ENCODE measurements at places on chromosomes 3 and 15. TPM values are rescaled to one million over a fixed set of nuclear protein-coding genes. Genes with fewer than 3 reads are reported as not detected.

GRCh38 chr3:47850564-47851410 is 47.8 kb downstream of the DHX30 start:
- H3K4me3 ChIP-seq: no peak overlapping the region
- peaks cover 70% of the 10 kb centered on the region for H3K36me3 ChIP-seq
- no peaks in the 10 kb centered on the region for H3K4me1 ChIP-seq
- no peak for DNase-seq
- no peak overlapping the region for H3K27ac ChIP-seq

Gene PIF1
- total RNA-seq: not detected

DNA sequence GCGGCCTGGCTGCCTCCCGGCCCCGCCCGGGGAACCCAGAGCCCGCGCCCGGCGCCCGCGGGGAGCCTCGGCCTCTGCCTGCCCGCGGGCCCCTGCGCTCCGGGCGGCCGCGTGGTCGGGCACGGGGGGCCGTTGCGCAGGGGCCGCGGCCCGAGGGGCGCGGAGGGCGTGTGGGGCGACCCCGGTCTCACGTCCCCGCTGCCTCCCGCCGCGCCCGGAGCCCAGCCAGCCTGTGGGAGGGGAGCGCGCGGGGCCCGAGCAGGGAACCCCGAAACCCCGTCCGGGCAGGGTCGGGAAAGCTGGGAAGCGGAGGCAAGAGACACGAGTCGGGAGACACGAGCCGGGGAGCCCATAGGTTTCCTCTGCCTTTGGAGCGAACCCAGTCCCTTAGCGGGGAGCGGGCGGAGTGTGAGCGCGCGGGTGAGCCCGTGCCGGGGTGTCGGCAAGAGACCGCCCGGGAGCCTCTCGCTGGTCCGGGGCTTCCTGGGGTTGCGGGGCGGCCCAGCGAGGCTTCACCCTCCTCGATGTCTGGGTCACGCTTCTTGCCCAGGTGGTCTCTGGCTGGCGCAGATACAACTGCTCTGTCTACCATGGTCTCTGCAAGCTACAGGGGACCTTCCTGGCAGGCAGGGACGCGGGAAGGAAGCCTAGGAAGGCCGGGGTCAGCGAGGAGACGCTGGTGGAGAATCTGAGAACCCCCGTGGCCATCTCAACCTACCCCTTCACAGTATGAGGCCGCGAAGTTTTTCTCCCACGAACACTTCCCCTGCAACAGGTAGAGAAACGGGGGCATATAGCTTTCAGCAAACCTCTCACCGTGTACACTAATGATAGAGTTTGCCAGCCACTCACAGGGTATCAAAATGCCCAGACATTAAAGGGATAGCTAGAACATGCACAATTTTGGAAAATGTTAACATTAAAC is 586 bp downstream of the LRRK1 start:
- H3K36me3 ChIP-seq: no peaks in the 10 kb centered on the region
- no peak overlapping the region for H3K27ac ChIP-seq
- peak; percentile 22 for DNase-seq
- H3K4me1 ChIP-seq: peaks cover 9% of the 10 kb centered on the region
- no peaks in the 10 kb centered on the region for H3K27me3 ChIP-seq

GRCh38 chr3:125351814-125352456 is 23.2 kb downstream of the ZNF148 start:
- H3K36me3 ChIP-seq: no peaks in the 10 kb centered on the region
- DNase-seq: no peak
- no peak overlapping the region for H3K4me3 ChIP-seq
- H3K27me3 ChIP-seq: no peaks in the 10 kb centered on the region

Gene PRICKLE2
- total RNA-seq: 45.5 TPM

DNA sequence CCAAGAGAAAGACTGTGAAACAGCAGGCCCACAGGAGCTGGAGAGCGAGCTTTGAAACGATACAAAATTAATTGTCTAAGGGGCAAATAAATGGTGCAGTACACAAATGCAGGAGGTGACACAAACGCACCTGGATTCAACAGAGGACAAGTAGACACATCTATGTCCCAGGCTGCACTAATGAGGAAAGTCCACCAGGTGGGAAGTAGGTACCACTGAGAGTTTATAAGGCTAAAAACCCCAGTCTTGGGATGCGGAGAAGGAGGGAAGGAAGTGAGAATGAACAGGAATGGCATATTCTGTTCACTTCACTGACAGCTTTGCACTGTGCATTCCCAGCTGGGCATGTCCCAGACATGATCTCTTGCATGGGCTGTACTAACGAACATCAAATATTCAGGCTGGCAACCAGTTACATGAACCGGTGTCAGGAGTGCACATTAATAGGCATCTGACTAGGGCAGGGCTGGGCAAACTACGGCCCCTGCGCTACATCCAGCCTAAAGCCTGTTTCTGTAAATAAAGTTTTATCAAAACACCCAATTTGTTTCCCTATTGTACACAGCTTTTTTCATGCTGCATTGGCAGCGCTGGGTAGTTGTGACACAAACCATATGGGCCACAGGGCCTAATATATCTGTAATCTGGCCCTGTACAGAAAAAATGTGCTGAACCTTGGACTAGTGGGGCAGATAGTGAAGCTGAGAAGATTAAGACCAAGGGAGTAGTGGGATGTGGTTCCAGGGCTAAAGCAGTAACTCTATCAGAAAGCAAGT is 107.0 kb downstream of the IGF2BP2 start:
- no peak overlapping the region for H3K27ac ChIP-seq
- no peaks in the 10 kb centered on the region for H3K36me3 ChIP-seq
- no peak for DNase-seq
- H3K4me1 ChIP-seq: no peaks in the 10 kb centered on the region
- H3K4me3 ChIP-seq: no peak overlapping the region

GRCh38 chr3:186683979-186684378 is 18.2 kb downstream of the HRG start:
- no peaks in the 10 kb centered on the region for H3K27me3 ChIP-seq
- H3K27ac ChIP-seq: no peak overlapping the region
- H3K4me3 ChIP-seq: no peak overlapping the region
- DNase-seq: no peak

DNA sequence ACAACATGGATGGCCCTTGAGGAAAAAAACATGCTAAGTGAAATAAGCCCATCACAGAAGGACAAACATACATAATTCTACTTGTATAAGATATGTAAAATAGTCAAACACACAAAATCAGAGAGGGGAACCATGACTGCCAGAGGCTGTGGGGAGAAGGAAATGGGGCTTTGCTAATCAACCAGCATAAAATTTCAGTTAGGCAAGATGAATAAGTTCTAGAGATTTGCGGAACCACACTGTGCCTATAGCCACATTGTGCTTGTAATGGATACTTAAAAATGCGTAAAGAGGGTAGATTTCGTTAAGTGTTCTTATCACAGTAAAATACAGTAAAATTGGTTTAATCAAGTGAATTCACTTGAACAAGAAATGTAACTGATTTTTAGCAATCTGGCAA is 33.7 kb upstream of the SPTBN5 start:
- H3K36me3 ChIP-seq: no peaks in the 10 kb centered on the region
- peak overlapping the region; percentile 64 for H3K27ac ChIP-seq
- H3K4me3 ChIP-seq: no peak overlapping the region
- H3K27me3 ChIP-seq: no peaks in the 10 kb centered on the region
- no peak for DNase-seq

DNA sequence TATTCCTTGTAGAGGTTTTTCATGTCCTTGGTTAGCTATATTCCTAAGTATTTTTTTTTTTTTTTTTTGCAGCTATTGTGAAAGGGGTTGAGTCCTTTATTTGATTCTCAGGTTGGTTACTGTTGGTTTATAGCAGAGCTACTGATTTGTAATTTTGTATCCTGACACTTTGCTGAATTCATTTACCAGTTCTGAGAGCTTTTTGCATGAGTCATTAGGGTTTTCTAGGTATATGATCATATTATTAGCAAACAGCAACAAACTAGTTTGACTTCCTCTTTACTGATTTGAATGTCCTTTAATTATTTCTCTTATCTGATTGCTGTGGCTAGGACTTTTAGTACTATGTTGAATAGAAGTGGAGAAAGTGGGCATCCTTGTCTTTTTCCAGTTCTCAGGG is 737.4 kb downstream of the ZNF385D start:
- H3K36me3 ChIP-seq: no peaks in the 10 kb centered on the region
- no peak for DNase-seq
- H3K4me3 ChIP-seq: no peak overlapping the region
- H3K27ac ChIP-seq: no peak overlapping the region
- H3K27me3 ChIP-seq: no peaks in the 10 kb centered on the region
- no peaks in the 10 kb centered on the region for H3K4me1 ChIP-seq

Gene ADCY5
- 1.6 TPM for total RNA-seq

DNA sequence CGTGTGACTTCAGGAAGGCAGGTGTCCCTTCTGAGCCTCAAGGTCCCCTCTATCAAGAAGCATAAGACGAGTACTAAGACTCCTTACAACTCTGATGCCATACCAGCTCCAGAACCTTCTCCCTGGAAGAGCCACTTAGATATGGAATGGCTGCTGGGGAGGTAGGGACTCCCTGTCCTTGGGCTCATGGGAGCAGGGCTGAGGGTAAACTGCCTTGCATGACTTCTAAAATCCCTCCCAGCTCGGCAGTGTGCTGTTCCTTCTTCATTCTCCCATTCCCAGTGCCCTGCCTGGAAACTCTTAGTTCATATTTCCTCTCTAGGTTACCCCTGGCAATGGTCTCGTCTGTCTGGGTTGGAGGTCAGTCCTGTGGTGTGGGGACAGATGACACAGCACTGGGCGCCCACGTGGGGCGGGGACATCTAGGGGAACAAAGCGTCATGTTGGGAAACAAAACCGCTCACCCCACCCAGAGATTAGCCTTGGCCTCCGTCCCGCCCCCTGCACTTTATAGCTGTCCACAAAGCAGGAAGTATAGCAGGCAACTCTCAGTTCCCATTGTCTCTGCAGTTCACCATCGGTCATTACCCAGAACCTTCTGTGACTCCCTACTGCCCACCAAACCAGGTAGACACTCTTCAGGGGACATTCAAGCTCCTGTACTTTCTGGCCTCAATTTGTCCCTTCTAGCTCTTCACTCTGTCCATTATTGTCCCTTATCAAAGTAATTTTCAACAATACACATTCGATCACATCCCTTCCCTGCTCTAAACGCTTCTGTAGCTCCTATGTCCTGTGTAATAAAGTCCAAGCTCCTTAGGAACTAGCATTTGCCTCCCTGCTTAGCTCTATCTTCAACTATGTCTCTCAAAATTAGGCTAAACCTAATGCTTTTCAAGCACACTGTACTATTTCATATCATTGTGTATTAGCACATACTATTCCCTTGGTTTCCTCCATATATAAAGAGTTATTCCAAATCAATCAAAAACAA is 73.8 kb downstream of the IQSEC1 start:
- no peaks in the 10 kb centered on the region for H3K27me3 ChIP-seq
- no peaks in the 10 kb centered on the region for H3K36me3 ChIP-seq
- no peak overlapping the region for H3K27ac ChIP-seq
- no peak overlapping the region for H3K4me3 ChIP-seq
- peak; percentile 53 for DNase-seq
- H3K4me1 ChIP-seq: peaks cover 4% of the 10 kb centered on the region

GRCh38 chr3:141959589-141960554 is 83.4 kb downstream of the ATP1B3 start:
- H3K4me3 ChIP-seq: no peak overlapping the region
- DNase-seq: no peak
- H3K4me1 ChIP-seq: no peaks in the 10 kb centered on the region
- peak overlapping the region; percentile 19 for H3K27ac ChIP-seq

Gene PHLDB2
- 20.4 TPM for total RNA-seq

Gene PDHB
- 51.5 TPM for total RNA-seq

Gene NBEAL2
- 26.6 TPM for total RNA-seq

DNA sequence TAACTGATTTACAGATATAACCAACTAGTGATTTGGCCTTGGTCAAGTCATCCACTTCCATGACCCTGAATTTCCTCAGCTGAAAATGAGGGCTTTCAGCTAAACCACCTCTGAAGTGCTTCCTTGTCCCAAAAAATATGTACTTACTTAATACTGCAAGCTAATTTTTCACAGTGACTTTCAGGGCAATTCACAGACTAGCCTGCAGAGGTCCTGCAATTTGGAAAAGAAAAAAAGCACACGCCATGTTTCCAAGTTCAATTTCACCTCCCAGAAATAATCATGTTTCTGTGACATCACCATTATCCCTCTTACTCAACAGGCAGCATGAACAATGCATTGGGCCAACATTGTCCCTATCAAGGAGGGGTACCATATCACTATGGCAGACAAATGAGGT is 218.2 kb downstream of the SHOX2 start:
- no peak for DNase-seq
- H3K36me3 ChIP-seq: no peaks in the 10 kb centered on the region
- H3K4me1 ChIP-seq: no peaks in the 10 kb centered on the region

GRCh38 chr3:58158442-58159153 is 52.2 kb downstream of the DNASE1L3 start:
- no peaks in the 10 kb centered on the region for H3K27me3 ChIP-seq
- H3K4me1 ChIP-seq: peaks cover 32% of the 10 kb centered on the region
- no peak overlapping the region for H3K4me3 ChIP-seq
- H3K36me3 ChIP-seq: peaks cover 7% of the 10 kb centered on the region

Gene SOX2
- total RNA-seq: not detected

DNA sequence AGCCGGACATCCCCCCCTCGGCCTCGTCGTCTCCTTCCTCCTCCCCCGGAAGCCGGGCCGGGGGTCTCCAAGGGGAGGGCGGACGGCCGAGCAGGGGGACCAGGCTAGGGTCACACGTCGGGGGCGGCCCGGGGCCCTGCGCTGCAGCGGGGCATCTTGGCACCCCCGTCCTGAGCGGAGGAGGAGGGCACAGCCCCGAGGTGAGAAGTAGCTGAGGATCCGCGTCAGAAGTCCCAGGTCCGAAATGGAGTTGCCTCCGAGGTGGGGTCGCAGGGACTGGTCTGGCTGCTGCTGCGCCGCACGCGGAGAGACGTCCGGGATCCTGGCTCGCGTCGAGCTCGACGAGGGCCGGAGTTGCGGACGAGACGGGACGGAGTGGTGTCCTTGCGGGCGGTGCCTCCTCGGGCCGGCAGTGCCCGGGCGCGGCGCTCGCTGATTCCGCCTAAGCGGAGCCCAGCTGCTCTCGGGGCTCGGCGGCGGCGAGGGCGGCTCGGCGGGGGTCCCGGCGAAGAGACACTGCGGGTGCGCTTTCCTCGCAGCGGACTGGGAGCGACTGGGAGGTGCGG is at the start of gene ADCY5:
Gene ADCY5 (minus strand): TSS at position 555 of the 566 bp plus-strand sequence. CDS start 545 bp downstream, at position 10.
- peaks cover 19% of the 10 kb centered on the region for H3K27me3 ChIP-seq
- H3K4me1 ChIP-seq: peaks cover 10% of the 10 kb centered on the region
- H3K4me3 ChIP-seq: peak within 1 kb of the TSS; percentile 47
- peak; percentile 4 for DNase-seq
- H3K36me3 ChIP-seq: no peaks in the 10 kb centered on the region

Gene P2RY13
- total RNA-seq: 1.1 TPM

GRCh38 chr3:32312251-32312650 is 73.8 kb downstream of the CMTM8 start:
- no peaks in the 10 kb centered on the region for H3K27me3 ChIP-seq
- no peak for DNase-seq
- H3K36me3 ChIP-seq: no peaks in the 10 kb centered on the region
- H3K4me1 ChIP-seq: peaks cover 17% of the 10 kb centered on the region

Gene EOMES
- not detected for total RNA-seq

GRCh38 chr3:149153402-149153801 is 24.0 kb downstream of the HPS3 start:
- no peaks in the 10 kb centered on the region for H3K27me3 ChIP-seq
- peaks cover 9% of the 10 kb centered on the region for H3K36me3 ChIP-seq

Gene MAP6D1
- 3.0 TPM for total RNA-seq

GRCh38 chr3:117892431-117892841 is 1142.2 kb downstream of the IGSF11 start:
- H3K27me3 ChIP-seq: no peaks in the 10 kb centered on the region
- no peak overlapping the region for H3K27ac ChIP-seq
- H3K4me3 ChIP-seq: no peak overlapping the region
- H3K36me3 ChIP-seq: no peaks in the 10 kb centered on the region
- H3K4me1 ChIP-seq: no peaks in the 10 kb centered on the region
- DNase-seq: no peak

GRCh38 chr15:83396101-83396500 is 51.0 kb upstream of the SH3GL3 start:
- no peak overlapping the region for H3K27ac ChIP-seq
- no peaks in the 10 kb centered on the region for H3K4me1 ChIP-seq
- H3K27me3 ChIP-seq: no peaks in the 10 kb centered on the region
- H3K4me3 ChIP-seq: no peak overlapping the region

Data from thyroid gland (tissue), 4 donors.